PC-9 (cell line): ENCODE measurements at places on chromosomes 7 and 10. TPM values are rescaled to one million over a fixed set of nuclear protein-coding genes. Genes with fewer than 3 reads are reported as not detected.

The NME8 gene
- total RNA-seq, result not detected in 2 replicates

- no peaks in the 10 kb centered on the region for H3K27me3 ChIP-seq
- no peaks in the 10 kb centered on the region for H3K4me1 ChIP-seq
- DNase-seq, result no peak
- H3K27ac ChIP-seq, result no peak overlapping the region
- H3K4me3 ChIP-seq, result no peak overlapping the region
- H3K36me3 ChIP-seq, result no peaks in the 10 kb centered on the region
Measured at GRCh38 chr10:102620591-102621442, 23.5 kb upstream of the TRIM8 start.

DNA sequence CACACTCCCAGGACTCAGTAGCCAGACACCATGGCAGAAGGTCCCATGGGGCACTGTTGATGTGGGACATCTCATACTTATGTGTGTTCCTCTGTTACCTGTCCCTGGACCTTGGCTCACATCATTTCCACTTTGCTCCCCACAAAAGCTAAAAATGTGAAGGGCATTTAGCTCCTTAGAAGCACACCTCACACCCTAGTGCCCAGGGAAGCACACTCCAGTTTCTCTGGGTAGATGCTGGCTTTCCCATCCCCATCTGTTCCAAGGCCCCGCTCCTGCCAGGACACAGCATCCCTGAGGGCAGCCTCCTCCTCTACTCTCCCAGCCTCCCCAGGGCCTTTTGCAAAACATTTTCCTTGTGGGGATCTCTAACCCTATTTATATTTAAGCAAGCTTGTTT is 572.4 kb upstream of the MGMT start:
- DNase-seq, result no peak
- H3K4me1 ChIP-seq, result no peaks in the 10 kb centered on the region
- no peaks in the 10 kb centered on the region for H3K36me3 ChIP-seq
- H3K4me3 ChIP-seq, result no peak overlapping the region

- peaks cover 92% of the 10 kb centered on the region for H3K27me3 ChIP-seq
- H3K27ac ChIP-seq, result no peak within 1 kb of the TSS
- H3K36me3 ChIP-seq, result no peaks in the 10 kb centered on the region
- DNase-seq, result no peak
Measured at GRCh38 chr10:84194424-84195043, at the start of gene CDHR1. Gene CDHR1, plus strand, starts transcription at chr10:84194537. Its CDS starts 224 bp downstream, at chr10:84194761.

The GARIN1A gene
- total RNA-seq, result 0.57 and 0.78 TPM in 2 replicates

The BAIAP2L1 gene
- total RNA-seq, result 89.4 and 102 TPM in 2 replicates

- H3K27ac ChIP-seq, result no peak overlapping the region
- H3K4me3 ChIP-seq, result no peak overlapping the region
- no peak for DNase-seq
- H3K27me3 ChIP-seq, result no peaks in the 10 kb centered on the region
- H3K4me1 ChIP-seq, result no peaks in the 10 kb centered on the region
- no peaks in the 10 kb centered on the region for H3K36me3 ChIP-seq
Measured at GRCh38 chr10:27251554-27251953, 11.0 kb upstream of the ACBD5 start.

The SHTN1 gene
- total RNA-seq, result 24.5 and 33.6 TPM in 2 replicates

DNA sequence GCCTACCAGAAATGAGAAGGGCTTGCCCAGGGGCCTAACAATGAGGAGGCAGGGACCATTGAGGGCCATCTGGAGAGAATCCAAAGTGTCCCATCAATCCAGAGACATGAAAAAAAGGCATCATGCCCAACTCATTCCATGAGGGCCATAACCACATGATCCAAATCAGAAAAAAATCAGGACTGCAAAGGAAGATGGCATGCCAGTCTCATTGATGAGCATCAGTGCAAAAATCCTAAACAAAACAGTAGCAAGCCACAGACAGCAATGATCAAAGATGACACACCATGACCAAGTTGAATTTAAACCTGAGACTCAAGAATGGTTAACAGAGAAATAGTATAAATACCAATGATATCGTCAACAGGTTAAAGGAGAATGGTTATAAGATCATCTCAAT is 7.0 kb upstream of the CYP3A4 start:
- no peak overlapping the region for H3K27ac ChIP-seq
- no peak overlapping the region for H3K4me3 ChIP-seq
- H3K4me1 ChIP-seq, result no peaks in the 10 kb centered on the region
- no peaks in the 10 kb centered on the region for H3K36me3 ChIP-seq
- DNase-seq, result no peak

The RNF32 gene
- 2.2 and 2.7 TPM in 2 replicates for total RNA-seq

- no peak for DNase-seq
- H3K4me1 ChIP-seq, result no peaks in the 10 kb centered on the region
- H3K27ac ChIP-seq, result no peak overlapping the region
- H3K27me3 ChIP-seq, result no peaks in the 10 kb centered on the region
- no peaks in the 10 kb centered on the region for H3K36me3 ChIP-seq
- no peak overlapping the region for H3K4me3 ChIP-seq
Measured at GRCh38 chr10:109126016-109126415, 797.3 kb downstream of the XPNPEP1 start.

The CCDC172 gene
- not detected in 2 replicates for total RNA-seq

The CRPPA gene
- total RNA-seq, result 8.0 and 9.2 TPM in 2 replicates

GRCh38 chr7:17142831-17143541 is 155.5 kb upstream of the AHR start:
- no peaks in the 10 kb centered on the region for H3K36me3 ChIP-seq
- no peak overlapping the region for H3K27ac ChIP-seq
- peak; percentile 33 for DNase-seq
- 0 out of 2 replicates have a peak overlapping the region, but pooled peaks have one; percentile 13 for H3K4me3 ChIP-seq

- H3K36me3 ChIP-seq, result no peaks in the 10 kb centered on the region
- H3K4me3 ChIP-seq, result no peak overlapping the region
- H3K4me1 ChIP-seq, result no peaks in the 10 kb centered on the region
- no peak for DNase-seq
- peaks cover 52% of the 10 kb centered on the region for H3K27me3 ChIP-seq
Measured at GRCh38 chr10:529468-530230, 159.8 kb downstream of the DIP2C start.

GRCh38 chr7:19061331-19061730 is 56.1 kb downstream of the TWIST1 start:
- H3K4me1 ChIP-seq, result no peaks in the 10 kb centered on the region
- no peak overlapping the region for H3K27ac ChIP-seq
- H3K36me3 ChIP-seq, result no peaks in the 10 kb centered on the region

The PNLIPRP2 gene
- not detected in 2 replicates for total RNA-seq

DNA sequence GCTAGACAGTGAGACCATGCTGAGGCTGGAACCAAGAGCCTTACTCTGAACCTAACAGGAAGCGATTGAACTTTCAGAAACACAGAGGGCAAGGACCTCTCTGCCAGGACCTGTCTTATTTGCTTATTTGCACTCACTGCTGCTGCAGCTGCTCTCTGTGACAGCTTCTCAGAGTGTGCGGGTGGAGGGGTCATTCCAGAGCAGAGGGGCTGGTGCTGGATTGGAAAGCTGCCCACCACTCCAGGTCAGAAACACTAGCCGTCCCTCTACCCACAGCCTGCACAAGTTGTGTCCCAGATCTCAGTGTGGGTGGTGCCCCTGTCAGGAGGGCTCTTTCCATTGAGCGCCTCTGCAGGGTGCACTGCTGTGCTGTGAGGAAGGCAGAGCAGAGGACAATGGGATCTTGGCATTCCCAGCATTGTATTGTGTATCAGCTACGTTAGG is 126.2 kb downstream of the CCNY start:
- no peak for DNase-seq
- H3K27ac ChIP-seq, result no peak overlapping the region
- H3K4me1 ChIP-seq, result peaks cover 11% of the 10 kb centered on the region
- no peaks in the 10 kb centered on the region for H3K36me3 ChIP-seq

GRCh38 chr10:5041471-5042023 is 37.9 kb upstream of the AKR1C2 start:
- no peak for DNase-seq
- 0 out of 2 replicates have a peak, but pooled peaks cover 4% of the 10 kb centered on the region for H3K4me1 ChIP-seq
- H3K27ac ChIP-seq, result no peak overlapping the region

DNA sequence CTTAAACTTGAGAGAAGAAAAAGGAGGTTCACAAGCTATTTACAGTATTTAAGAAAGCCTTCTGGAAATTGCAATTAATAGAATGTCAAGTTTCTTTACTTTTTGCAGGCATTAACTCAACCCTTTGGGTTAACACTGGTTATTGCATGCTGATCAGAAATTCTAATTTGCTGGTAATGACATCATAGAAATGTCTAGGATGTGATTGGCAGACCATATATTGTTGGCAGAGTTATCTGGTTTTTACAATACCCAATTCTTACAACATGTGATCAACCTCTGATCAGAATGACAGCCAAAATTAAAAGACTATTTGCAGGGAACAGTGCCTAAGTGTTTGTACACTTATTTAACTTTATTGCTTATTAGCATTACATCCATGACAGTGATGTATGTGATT is 1.6 kb upstream of the CASD1 start:
- no peak for DNase-seq
- peaks cover 33% of the 10 kb centered on the region for H3K4me1 ChIP-seq
- no peak overlapping the region for H3K27ac ChIP-seq
- no peaks in the 10 kb centered on the region for H3K27me3 ChIP-seq
- H3K36me3 ChIP-seq, result no peaks in the 10 kb centered on the region

- H3K4me3 ChIP-seq, result no peak overlapping the region
- H3K4me1 ChIP-seq, result peaks cover 19% of the 10 kb centered on the region
- H3K27ac ChIP-seq, result no peak overlapping the region
- no peaks in the 10 kb centered on the region for H3K36me3 ChIP-seq
- DNase-seq, result no peak
Measured at GRCh38 chr7:100726996-100727761, 6.2 kb upstream of the ZAN start.

DNA sequence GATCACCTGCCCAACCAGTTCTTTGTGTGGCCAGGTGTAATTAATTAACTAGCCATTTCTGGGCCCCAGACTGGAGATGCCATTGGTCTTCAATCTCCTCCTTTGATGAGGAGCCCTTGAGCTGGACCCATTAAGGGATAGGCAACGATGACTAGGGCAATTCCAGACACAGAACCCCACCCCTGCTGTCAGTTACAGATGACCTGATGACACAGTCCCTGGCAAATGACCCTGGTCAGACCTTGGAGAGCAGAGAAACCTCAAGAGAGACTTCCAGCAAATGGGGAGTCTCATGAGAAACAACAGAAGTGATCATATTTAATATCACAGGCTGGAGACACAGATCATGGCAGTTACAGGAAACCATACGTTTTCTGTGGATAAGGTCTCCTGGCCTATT is 101.8 kb upstream of the TCF7L2 start:
- H3K27me3 ChIP-seq, result no peaks in the 10 kb centered on the region
- no peak for DNase-seq
- H3K4me3 ChIP-seq, result no peak overlapping the region
- no peaks in the 10 kb centered on the region for H3K36me3 ChIP-seq
- no peak overlapping the region for H3K27ac ChIP-seq

GRCh38 chr7:66255534-66256100 is 50.5 kb downstream of the TPST1 start:
- H3K4me1 ChIP-seq, result no peaks in the 10 kb centered on the region
- H3K4me3 ChIP-seq, result no peak overlapping the region
- no peaks in the 10 kb centered on the region for H3K27me3 ChIP-seq
- no peak for DNase-seq
- H3K27ac ChIP-seq, result no peak overlapping the region

The SHOC2 gene
- 14.2 and 20.2 TPM in 2 replicates for total RNA-seq

- H3K27me3 ChIP-seq, result no peaks in the 10 kb centered on the region
- no peaks in the 10 kb centered on the region for H3K36me3 ChIP-seq
- H3K27ac ChIP-seq, result no peak overlapping the region
- no peaks in the 10 kb centered on the region for H3K4me1 ChIP-seq
- H3K4me3 ChIP-seq, result no peak overlapping the region
Measured at GRCh38 chr7:81707966-81708365, 61.9 kb downstream of the HGF start.

The ZNF804B gene
- not detected in 2 replicates for total RNA-seq

DNA sequence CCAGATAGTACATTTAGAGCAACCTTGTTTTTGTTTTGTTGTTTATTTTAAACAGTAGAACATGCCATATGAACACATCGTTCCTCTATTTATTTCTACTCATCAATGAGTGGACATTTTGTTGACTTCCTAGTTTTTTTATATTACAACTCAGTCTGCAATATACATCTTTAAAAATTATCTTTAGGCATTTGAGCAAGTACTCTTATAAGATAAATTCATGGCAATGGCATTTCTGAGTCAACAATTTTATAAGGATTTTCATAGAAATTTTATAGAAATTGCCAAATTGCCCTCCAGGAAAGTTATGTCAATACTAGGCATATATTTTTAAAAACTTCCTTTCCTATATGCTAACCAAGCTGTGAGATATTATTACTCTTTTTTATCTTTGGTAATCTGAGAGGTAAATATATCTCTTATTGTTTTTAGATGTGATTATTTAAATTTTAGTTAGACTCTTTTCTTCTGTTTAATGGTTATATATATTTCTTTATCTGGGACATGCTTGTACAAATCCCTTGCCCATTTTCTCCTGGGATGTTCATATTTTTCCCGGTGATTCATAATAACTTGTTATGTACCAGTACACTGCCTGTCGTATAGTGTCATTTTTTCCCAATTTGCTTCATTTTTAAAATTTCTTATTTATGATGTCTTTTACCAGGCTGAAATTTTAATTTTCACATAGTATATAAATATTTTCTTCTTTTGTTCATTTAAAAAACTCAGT is 50.5 kb downstream of the FZD1 start:
- no peaks in the 10 kb centered on the region for H3K36me3 ChIP-seq
- H3K4me3 ChIP-seq, result no peak overlapping the region
- no peak overlapping the region for H3K27ac ChIP-seq
- H3K27me3 ChIP-seq, result no peaks in the 10 kb centered on the region

GRCh38 chr10:124619195-124619594 is 125.0 kb downstream of the FAM53B start:
- H3K36me3 ChIP-seq, result no peaks in the 10 kb centered on the region
- no peak overlapping the region for H3K4me3 ChIP-seq
- peaks cover 1% of the 10 kb centered on the region; the same call in 1 of the 2 replicates for H3K4me1 ChIP-seq
- no peaks in the 10 kb centered on the region for H3K27me3 ChIP-seq

- no peaks in the 10 kb centered on the region for H3K4me1 ChIP-seq
- H3K27ac ChIP-seq, result no peak overlapping the region
- no peak overlapping the region for H3K4me3 ChIP-seq
- H3K36me3 ChIP-seq, result no peaks in the 10 kb centered on the region
- H3K27me3 ChIP-seq, result no peaks in the 10 kb centered on the region
Measured at GRCh38 chr7:91636129-91636724, 244.3 kb downstream of the MTERF1 start.

The OR6V1 gene
- not detected in 2 replicates for total RNA-seq

- no peak overlapping the region for H3K27ac ChIP-seq
- H3K4me3 ChIP-seq, result no peak overlapping the region
- no peak for DNase-seq
- H3K27me3 ChIP-seq, result no peaks in the 10 kb centered on the region
- no peaks in the 10 kb centered on the region for H3K36me3 ChIP-seq
- no peaks in the 10 kb centered on the region for H3K4me1 ChIP-seq
Measured at GRCh38 chr10:114669648-114670047, 11.6 kb upstream of the ABLIM1 start.

The ERVW-1 gene
- not detected in 2 replicates for total RNA-seq

- DNase-seq, result no peak
- H3K4me3 ChIP-seq, result no peak overlapping the region
- no peak overlapping the region for H3K27ac ChIP-seq
Measured at GRCh38 chr7:50068026-50068425, 25.0 kb downstream of the ZPBP start.

The MMRN2 gene
- total RNA-seq, result 12.1 and 13.4 TPM in 2 replicates
